Panc1 (cell line): ENCODE measurements at places on chromosomes 2 and 18.

DNA sequence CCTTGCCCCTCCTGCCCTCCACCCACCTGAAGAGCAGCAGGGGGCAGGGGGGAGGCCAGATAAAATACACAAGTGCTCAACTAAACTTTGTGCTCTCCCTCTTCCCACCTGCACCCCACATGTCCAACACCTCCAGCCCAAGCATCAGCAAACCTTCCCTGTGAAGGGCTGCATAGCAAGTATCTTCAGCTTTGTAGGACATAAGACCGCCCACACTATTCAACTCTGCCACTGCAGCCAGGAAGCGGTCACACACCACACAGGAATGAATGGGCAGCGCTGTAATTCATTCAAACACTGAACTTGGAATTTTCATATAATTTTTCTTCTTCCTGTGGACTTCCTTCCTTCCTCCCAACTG is 27.5 kb downstream of the TFCP2L1 start:
- no peak for DNase-seq

GRCh38 chr2:219452361-219453317 is 18.0 kb downstream of the SPEG start:
- no peak for DNase-seq

DNA sequence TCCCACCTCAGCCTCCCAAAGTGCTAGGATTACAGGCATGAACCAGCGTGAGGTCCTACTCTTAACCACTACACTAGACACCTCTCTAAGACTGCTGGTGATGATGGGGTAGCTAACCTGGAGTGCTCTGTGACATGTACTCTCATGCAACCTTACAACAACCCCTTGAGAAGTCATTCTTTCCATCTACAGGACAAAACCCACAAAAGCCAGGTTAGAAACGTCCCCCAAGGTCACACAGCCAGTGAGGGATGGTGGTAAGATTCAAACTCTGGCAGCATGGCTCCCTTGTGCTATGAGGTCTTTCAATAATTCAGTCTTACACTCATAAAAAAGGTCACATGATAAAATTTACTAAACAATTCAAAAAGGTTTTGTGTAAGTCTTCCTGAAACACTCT is 94.8 kb upstream of the SERTAD2 start:
- DNase-seq, result no peak

GRCh38 chr2:170812710-170813600 is 3.7 kb upstream of the GAD1 start:
- DNase-seq, result no peak

DNA sequence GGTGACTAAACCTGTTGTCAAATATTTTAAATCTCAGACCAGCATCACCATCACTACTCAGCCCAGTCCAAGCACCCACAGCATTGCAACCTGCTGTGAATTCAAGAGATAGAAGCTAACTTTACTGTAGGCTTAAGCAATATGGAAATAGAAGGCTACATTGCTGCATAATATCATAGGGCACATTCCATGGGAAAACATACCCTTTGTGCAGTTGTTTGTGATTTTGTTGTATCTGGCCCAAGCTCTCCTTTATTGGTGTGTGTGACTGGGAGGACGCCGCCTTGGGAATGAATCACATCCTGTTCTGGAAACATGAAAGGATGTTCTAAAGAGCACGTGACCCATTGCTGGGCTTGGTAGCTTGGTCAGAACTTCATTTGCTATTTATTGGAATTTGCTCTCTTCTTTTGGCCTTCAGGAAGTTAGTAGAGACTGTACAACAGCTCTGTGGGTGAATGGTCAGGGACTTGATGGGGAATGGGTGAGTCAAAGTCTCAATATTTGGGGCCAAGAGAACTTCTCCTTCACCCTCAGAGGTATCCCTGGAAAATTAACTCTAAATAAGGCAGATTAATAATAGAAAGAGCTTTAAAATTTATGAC is 106.8 kb upstream of the SERPINE2 start:
- DNase-seq, result no peak

DNA sequence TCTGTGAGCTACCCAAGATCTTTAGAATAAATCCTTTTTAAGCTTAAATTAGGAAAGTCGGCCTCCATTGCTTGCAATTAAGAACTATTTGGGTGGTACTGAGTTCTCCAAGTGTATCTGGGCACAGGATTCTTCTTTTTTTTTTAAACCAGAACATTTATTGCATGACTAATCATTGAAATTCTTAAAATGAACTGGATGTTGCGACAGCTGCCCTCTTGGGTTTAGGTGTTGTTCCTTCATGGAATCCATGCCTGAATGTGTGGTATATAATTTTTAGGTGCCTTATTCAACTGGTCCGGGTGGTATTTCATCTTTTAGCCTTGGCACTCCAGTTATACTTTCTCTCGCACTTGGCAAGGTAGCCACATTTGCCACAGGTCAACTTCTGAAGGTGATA is 14.5 kb upstream of the KCNK3 start:
- DNase-seq, result no peak

DNA sequence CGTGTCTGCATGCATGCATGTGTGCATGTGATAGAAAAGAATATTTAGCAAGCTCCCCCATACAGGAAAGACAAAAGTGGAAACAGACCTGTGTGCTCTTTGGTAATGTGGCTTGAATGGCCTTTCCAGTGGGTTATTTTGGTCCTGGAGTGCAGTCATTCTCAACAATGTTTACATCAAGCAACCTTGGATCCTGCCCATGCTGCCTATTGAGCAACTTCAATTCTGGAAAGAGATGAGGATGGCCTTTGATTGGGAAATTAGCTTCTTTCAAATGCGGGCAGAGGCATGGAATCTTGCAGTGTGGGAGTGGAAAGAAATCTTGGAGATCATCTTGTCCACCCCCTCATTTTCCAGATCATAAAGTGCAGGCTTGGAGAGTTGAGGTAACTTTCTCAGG is 87.2 kb upstream of the SMAD2 start:
- no peak for DNase-seq

- no peak for DNase-seq
Measured at GRCh38 chr2:147358375-147358774, 486.5 kb upstream of the ACVR2A start.

DNA sequence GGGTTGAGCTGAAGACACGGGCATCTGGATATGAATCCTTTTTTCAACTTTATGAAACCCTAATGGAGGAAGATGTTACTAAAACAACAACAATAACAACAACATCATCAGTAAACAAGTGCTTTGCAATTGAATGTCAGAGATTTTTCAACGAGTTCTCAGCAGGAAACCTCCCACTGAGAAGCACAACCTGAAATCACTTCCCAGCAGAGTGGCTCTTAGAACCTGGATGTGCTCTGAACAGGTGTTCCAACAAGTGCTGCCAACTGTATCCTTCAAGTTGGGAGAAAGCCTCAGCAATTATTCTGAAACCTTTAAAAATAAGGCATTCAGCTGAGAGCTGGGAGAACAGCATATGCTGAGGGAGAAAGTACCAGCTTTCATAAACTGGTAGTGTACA is 1622.7 kb upstream of the CELF4 start:
- DNase-seq, result no peak

GRCh38 chr2:20478961-20479360 is 32.1 kb downstream of the RHOB start:
- no peak for DNase-seq

GRCh38 chr2:121074293-121074932 is 210.6 kb downstream of the TFCP2L1 start:
- no peak for DNase-seq

- no peak for DNase-seq
Measured at GRCh38 chr2:148860037-148860436, 15.0 kb upstream of the KIF5C start.

DNA sequence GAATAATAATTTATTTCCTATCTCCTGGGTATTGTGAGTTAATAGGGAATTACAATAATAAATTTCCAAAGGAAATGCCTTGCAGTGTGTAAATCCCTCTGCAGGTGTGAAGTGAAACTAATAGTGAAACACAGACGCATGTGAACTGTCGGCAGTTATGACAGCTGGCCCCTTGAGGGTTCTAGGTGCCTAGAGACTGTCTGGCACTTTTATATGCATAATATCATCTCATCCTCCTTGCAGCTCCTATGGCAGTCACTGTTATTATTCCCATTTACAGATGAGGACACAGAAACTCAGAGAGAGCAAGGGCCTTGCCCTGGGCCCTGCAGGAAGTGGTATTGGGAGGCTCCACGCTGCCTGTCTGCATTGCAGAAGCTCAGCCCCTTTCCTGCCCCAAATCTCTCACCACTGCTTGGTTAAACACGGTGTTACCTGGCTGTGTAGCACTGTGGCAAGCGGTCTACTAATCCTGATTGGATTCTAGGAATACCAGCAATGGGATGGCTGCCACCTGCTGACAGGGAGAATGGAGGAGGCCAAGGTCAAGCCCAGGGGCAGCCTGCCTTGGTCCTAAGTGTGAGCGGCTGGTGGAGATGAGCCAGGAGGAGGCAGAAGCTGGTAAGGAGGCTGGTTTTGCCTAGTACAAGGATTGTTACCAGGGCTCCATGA is 32.8 kb upstream of the ACKR3 start:
- no peak for DNase-seq

DNA sequence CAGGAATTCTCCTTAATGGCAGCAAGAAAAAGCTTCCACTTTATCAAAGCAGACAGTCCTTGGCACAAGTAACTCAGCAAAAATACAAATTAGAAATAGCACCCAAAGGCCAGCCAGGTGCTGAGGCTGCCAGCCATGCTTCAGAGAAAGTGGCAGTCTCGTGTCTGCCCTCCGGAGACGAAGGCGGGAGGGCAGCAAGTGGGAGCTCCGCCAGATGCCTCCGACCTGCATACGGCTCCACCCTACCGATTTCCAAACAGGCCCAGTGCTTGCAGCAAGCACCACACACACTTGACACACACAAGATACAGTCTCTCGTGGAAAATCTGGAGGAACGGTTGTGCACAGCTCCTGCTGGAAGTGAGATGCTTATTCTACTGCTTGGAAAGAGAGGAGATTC is 134.9 kb upstream of the REV1 start:
- DNase-seq, result no peak

GRCh38 chr2:10387033-10387432 is 61.1 kb downstream of the ODC1 start:
- DNase-seq, result no peak

DNA sequence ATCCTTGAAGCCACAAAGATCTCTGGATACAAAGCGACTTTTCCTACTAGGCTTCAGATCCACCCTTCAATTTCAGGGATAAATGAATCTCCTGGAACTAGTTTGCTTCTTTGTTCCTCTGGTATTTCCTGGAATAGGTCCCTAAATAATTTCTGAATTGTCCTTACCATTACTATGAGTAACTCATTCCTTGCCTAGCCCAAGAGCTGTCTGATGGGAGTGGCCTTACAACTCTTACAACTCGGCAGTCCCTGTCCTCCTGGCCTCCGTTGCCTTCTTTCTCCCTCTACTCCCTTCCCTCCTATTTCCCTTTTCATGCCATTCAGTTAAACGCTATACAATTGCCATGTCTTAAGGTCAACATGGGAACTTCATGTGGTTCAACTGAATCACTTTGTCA is 98.2 kb upstream of the FHL2 start:
- no peak for DNase-seq

GRCh38 chr2:174762464-174762863 is 1.8 kb downstream of the CHRNA1 start:
- no peak for DNase-seq

DNA sequence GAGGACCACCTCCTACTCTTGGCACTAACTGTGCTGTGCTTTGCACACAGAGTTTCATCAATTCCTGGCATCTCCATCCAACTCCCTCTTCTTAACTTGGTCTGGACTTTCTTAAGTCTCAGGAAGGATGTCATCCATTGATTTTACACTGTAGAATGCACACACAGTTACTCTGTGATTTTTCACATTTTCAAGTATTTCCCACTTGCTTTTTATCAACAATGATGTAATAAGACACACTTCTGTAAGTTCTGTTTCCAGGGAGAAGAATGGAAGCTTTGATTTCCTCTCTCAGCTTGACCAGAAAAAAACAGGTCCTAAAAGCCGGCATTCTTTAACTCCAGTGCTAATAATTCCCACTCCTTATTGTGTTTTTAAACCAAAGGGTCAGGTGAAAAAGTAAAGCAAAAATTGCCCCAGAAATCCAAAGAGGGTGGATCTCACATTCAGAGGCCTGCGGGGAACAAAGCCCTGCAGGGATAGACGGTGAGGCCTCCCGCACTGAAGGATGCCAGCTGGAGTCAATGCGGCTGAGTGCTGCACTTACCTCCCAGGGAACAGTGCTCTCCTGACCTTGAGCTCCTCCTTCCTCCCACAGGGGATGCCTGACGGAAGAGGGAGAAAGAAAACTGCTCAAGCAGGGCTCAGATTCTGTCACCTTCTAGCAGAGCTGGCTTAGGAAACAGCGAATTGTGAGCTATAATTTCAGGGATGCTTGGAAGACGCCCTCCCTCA is 83.1 kb downstream of the PDCL3 start:
- no peak for DNase-seq

- DNase-seq, result no peak
Measured at GRCh38 chr2:5121642-5122041, 570.5 kb upstream of the SOX11 start.

DNA sequence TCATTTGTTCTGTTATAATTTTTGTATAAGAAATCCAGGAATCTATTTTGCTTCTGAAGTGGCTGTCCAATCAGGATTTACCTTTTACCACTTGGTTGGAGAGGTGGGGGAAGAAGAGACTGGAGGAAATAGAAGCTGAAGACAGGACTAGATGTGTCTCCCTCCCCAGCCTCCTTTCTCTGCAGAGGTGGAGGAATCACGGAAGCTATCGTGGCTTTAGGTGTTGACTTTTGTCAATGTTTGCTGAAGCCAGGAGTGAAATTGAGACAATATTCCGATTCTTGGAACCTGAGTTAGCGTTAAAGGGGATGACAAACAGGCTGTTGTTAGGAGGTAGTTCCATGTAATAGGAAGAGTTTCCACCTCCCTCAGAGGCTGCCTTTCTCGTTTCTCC is 43.5 kb downstream of the PDCL3 start:
- DNase-seq, result no peak

DNA sequence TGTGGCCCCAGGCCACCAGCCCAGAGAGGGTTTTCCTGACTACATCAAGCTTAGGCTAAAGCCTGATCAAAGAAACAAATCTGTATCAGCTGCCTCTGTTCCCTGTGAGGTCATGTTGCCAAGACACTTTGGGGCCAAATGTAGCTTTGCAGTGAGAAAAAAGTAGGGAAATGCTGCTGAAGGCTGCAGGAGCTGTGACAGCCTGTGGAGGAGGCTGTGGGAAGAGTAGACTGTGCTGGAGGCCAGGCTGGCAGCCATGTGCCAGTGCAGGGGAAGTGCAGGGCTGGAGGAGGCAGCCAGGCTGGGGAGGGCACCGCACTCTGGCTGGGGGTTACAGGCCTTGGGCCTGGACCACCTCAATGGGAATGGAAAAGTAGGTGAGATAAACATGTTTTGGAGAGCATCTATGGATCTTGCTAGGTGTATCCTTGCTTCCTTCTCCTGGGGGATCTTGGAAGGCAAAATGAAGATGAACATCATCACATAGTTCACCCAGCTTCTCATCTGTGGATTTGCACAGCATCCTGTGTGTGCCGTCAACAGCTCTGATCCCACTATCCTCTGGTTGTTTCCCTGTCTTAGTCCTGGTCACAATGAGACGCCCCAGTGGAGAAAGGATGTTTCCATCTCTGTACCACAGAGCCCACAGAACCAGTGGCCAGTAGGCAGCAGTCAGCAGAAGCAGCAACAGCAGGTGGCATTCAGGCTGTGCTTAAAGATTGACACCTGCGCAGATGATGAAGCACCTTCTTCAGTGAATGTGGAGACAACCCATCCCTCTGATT is 103.8 kb upstream of the COPS8 start:
- DNase-seq, result no peak

- DNase-seq, result no peak
Measured at GRCh38 chr18:75016025-75016717, 192.8 kb downstream of the PTGR3 start.

- no peak for DNase-seq
Measured at GRCh38 chr2:237725661-237726060, 72.9 kb upstream of the RBM44 start.

GRCh38 chr2:48532824-48533223 is 2.9 kb downstream of the STON1 start:
- no peak for DNase-seq
